ENCODE measurements at places on chromosomes 1 and 21. TPM values are rescaled to one million over a fixed set of nuclear protein-coding genes. Genes with fewer than 3 reads are reported as not detected.

GRCh38 chr1:182129398-182129797, 67.9 kb upstream of the ZNF648 start:
- H3K27me3 ChIP-seq, result no peaks in the 10 kb centered on the region
- no peaks in the 10 kb centered on the region for H3K36me3 ChIP-seq
- no peak overlapping the region for H3K27ac ChIP-seq
- no peak for DNase-seq
- no peak overlapping the region for H3K4me3 ChIP-seq

DNA sequence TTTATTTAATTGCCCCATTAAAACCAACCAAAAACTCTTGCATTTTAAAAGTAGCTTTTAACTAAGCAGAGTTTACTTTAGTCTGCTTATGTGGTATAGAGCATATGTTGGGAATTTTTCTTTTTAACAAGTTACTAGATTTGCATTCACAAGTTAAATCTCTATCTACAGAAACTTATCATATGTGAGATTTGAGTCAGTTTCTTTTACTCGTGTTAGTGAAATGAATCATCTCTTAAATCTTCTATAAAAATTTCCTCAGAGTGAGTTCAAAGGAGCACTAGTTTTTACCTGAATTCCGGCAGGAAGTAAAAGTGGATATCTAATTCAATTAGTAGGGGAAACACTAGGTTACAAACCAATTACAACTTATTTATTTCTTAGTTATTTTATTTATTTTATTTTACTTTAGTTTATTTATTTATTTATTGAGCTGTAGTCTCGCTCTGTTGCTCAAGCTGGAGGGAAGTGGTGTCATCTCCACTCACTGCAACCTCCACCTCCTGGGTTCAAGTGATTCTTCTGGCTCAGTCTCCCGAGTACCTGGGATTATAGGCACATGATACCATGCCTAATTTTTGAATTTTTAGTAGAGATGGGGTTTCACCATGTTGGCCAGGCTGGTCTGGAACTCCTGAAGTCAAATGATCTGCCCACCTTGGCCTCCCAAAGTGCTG, 1609.6 kb upstream of the B3GALT2 start:
- H3K4me1 ChIP-seq, result no peaks in the 10 kb centered on the region
- no peak for DNase-seq
- no peak overlapping the region for H3K4me3 ChIP-seq
- no peaks in the 10 kb centered on the region for H3K27me3 ChIP-seq

- no peaks in the 10 kb centered on the region for H3K36me3 ChIP-seq
- H3K4me3 ChIP-seq, result no peak overlapping the region
- no peak overlapping the region for H3K27ac ChIP-seq
- DNase-seq, result no peak
- no peaks in the 10 kb centered on the region for H3K27me3 ChIP-seq
Measured at GRCh38 chr1:178137238-178137637, 43.3 kb downstream of the RASAL2 start.

GRCh38 chr1:20555758-20556120, 3.4 kb downstream of the FAM43B start:
- H3K27ac ChIP-seq, result no peak overlapping the region
- H3K27me3 ChIP-seq, result peaks cover 76% of the 10 kb centered on the region
- H3K36me3 ChIP-seq, result no peaks in the 10 kb centered on the region

GRCh38 chr1:227532019-227532619, 31.2 kb upstream of the ZNF678 start:
- peaks cover 6% of the 10 kb centered on the region for H3K36me3 ChIP-seq
- H3K27me3 ChIP-seq, result no peaks in the 10 kb centered on the region
- no peak for DNase-seq
- no peak overlapping the region for H3K27ac ChIP-seq

DNA sequence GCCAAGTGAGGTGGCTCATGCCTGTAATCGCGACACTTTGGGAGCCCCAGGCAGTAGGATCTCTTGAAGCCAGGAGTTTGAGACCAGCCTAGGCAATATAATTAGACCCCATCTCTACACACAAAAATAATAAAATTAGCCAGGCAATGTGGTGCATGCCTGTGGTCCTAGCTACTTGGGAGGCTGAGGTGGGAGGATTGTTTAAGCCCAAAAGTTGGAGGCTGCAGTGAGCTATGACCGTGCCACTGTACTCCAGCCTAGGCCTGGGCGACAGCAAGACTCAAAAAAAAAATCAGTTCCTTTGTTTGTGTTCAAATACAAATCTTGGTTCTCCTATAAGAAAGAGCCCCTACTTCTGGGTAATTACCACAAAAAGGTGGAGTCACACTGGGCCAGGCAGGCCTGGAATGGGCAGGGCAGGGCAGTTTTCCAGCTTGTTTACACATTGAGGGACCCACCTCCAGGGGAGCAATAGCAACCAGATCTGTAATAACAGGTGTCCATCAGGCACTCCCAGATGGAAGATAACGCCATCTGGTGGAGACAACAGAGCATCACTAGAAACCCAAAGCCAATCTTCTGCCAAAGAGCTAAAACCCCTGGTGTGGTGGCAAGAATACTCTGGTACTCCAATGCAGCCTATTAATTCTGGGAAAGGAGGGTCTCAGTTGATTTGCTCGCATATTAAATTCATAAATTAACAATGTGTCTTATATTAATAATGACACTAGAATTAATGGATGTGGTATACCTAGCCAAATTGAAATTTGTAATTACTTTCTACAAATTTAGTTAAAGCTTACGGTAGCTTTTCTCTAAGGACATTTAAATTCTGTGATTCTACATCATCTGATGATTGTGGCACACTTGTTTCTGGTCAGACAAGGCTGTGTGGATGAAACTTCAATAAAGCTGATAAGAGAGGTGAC, 13.2 kb downstream of the PPP1R15B start:
- H3K27ac ChIP-seq, result no peak overlapping the region
- H3K36me3 ChIP-seq, result peaks cover 45% of the 10 kb centered on the region
- peaks cover 4% of the 10 kb centered on the region for H3K4me1 ChIP-seq

GRCh38 chr1:152970495-152970894, at the start of gene SPRR4:
Gene SPRR4 (plus strand): TSS chr1:152970648. CDS start chr1:152971891, 1,243 bp downstream.
- H3K4me1 ChIP-seq, result no peaks in the 10 kb centered on the region
- H3K27me3 ChIP-seq, result no peaks in the 10 kb centered on the region
- H3K36me3 ChIP-seq, result no peaks in the 10 kb centered on the region
- H3K27ac ChIP-seq, result no peak within 1 kb of the TSS

- no peaks in the 10 kb centered on the region for H3K4me1 ChIP-seq
- no peak for DNase-seq
- no peak overlapping the region for H3K4me3 ChIP-seq
- H3K27ac ChIP-seq, result no peak overlapping the region
- no peaks in the 10 kb centered on the region for H3K36me3 ChIP-seq
Measured at GRCh38 chr1:57503337-57503736, 79.5 kb upstream of the DAB1 start.

GRCh38 chr1:234019387-234019786, 114.9 kb downstream of the SLC35F3 start:
- no peaks in the 10 kb centered on the region for H3K4me1 ChIP-seq
- H3K27ac ChIP-seq, result no peak overlapping the region
- no peaks in the 10 kb centered on the region for H3K36me3 ChIP-seq
- H3K4me3 ChIP-seq, result no peak overlapping the region
- no peak for DNase-seq
- H3K27me3 ChIP-seq, result no peaks in the 10 kb centered on the region

- no peaks in the 10 kb centered on the region for H3K27me3 ChIP-seq
- H3K4me1 ChIP-seq, result peaks cover 23% of the 10 kb centered on the region
- H3K36me3 ChIP-seq, result no peaks in the 10 kb centered on the region
- no peak overlapping the region for H3K4me3 ChIP-seq
- no peak overlapping the region for H3K27ac ChIP-seq
Measured at GRCh38 chr1:33130297-33130696, 49.3 kb downstream of the AZIN2 start.

DNA sequence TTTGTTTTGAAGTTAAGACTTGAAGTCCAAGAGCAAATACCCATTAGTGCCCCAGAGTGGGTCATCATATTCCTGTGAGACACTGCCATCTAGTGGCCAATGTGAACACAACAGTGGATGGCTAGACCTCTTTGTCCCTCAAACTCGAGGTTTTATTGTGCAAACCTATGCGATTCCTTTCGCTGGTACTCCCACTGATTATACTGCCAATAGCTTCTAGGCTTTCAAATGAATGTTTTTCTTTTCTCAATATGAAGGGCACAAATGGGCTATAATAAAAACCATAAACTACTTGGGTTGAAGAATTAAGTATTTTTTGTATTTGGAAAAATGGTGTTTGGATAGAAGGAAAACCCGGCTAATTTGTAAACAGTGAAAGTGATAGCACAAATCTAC, 100.4 kb upstream of the ZNF281 start:
- no peaks in the 10 kb centered on the region for H3K36me3 ChIP-seq
- no peak overlapping the region for H3K4me3 ChIP-seq
- H3K4me1 ChIP-seq, result no peaks in the 10 kb centered on the region
- no peaks in the 10 kb centered on the region for H3K27me3 ChIP-seq

DNA sequence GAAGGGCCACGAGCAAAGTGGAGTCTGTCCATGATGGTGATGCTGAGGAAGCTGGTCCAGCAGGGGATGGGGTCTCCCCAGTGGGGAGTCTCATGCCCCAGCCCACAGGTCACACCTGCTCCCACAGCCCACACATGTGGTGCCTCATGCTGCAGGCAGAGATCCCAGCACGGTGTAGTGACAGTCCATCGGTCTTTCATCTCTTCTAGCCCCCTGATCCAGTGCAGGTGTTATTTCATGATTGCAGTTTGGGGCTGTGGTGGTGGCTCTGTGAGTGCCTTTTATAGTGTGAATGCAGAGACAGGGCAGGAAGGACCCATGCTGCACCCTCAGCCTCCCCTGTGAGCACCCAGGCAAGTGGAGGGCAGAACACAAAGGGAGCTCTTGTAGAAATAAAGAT, 45.0 kb downstream of the UBASH3A start:
- DNase-seq, result no peak
- H3K27ac ChIP-seq, result no peak overlapping the region
- peaks cover 6% of the 10 kb centered on the region for H3K4me1 ChIP-seq
- H3K36me3 ChIP-seq, result no peaks in the 10 kb centered on the region

DNA sequence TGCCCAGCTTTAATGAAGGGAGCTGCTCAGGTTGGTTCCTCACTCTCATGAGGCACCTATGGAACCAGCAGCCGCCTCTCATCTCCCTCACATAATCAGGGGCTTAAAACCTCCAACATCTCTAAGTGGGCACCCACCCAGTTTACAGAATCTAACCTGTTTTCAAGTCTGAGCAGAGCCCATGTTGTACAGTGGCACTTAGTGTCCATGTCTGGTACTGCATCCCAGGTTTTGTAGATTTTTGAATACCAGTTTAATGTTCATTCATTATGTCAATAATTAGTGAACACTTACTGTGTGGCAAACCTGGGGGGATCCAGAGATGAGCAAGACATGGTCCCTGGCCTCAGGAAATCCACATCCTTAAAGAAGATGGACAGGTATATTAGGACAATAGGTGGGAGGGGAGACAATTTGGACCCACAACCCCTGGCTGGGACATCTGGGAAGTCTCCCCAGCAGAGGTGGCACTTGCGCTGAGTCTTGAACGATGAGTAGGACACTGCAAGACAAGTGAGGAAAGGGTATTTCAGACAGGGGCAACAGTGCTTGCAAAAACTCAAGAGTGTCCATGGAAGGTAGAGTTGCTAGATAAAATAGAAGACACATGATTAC, 83.3 kb downstream of the LACTBL1 start:
- H3K36me3 ChIP-seq, result no peaks in the 10 kb centered on the region
- no peaks in the 10 kb centered on the region for H3K27me3 ChIP-seq
- no peak overlapping the region for H3K27ac ChIP-seq
- H3K4me1 ChIP-seq, result no peaks in the 10 kb centered on the region
- DNase-seq, result no peak

Gene FMO3
- 2.9 TPM for total RNA-seq

Gene TRIM63
- 4.1 TPM for total RNA-seq

Gene RNU1-2
- under 0.01 TPM for total RNA-seq

Gene KRTAP7-1
- not detected for total RNA-seq

Gene ANXA9
- 0.13 TPM for total RNA-seq

Gene INSRR
- not detected for total RNA-seq

All from esophagus muscularis mucosa (tissue), 4 donors.